ENCODE measurements at places on chromosomes 16 and 17.

- DNase-seq = no peak
Observed at GRCh38 chr17:9906616-9907015, 1.5 kb upstream of the RCVRN start.

DNA sequence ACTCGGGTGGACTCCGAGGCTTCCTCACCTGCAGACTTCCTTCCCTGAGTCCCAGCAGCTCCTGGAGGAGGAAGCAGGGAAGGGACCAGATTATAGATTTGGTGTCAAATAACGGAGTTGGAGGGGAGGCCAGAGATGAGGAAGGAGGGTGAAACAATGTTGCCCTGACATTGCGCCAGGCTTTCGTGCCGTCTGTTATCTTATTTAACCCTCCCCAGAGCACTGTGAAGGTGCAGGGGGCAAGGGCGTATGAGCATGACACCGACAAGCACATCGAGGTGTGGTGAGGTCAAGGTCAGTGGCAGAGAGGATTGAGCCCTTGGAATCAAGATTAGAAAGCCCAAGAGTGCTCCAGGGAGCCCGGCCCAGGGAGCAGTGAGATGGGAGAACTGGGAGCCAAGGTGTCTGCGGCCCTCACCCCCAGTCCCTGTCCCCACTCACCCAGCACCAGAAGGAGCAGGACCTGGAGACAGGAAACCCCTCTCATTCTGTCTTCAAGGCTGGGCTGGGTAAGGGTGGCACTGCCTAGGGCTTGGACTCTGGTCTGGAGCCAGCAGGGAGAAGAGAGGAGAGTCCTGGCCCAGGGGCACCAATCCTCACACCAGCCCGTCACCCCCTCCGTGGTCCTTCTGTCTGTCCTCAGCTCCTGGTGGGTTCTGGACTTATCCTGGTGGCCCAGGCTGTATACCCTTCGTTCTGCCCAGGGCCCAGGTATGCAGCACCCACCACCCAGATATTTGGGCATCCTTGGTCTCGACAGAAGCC, 1.1 kb downstream of the PRSS33 start:
- DNase-seq = no peak

DNA sequence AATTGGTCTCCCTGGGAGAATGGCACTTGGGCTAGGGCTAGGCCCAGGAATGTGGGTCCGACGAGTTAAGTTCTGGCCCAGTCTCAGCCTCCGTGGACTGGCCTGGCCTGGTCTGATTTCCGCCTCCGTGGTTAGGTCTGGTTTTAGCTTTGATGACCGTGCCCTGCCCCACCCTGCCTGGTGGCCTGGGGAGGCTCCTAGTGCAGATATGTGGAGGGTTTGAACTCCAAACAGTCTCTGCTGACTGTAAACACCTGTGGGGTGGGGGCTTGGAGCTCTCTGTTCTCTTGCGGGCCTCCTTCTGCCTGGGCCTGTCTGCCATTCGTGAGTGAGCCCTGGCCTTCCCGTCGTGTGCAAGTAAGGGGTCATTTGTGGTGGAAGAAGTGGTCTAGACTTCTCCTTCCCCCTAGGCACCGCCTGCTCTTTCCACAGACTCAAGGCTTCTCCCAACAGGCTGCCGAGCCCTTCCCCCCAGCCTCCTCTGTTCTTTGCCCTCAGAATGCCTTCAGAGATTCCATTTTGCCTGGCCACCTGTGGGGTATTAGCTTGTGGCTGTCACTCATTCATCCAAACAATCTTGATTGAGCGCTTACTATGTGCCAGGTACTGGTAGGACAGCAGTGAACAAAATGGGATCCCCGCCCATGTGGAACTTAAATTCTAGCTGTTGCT, 1.6 kb downstream of the ATP6V0C start:
- no peak for DNase-seq

DNA sequence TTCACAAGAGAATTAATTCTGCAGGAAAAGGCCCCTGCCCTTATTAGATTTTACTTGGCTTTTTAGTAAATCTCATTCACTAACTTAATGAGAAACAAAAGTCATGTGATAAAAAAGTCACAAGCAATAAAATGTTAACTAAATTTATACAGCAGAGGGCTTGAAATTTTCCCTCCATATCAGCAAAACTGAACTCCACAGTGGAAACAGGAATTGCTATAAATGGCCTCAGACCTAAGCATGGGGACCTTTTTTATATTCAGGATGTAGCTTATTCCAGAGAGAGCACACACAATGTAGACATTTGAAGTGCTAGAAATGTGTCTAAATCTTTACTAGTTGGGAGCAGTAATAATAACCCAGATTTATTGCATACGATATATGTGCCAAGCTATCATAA, 291.5 kb downstream of the C16orf95 start:
- DNase-seq = no peak

DNA sequence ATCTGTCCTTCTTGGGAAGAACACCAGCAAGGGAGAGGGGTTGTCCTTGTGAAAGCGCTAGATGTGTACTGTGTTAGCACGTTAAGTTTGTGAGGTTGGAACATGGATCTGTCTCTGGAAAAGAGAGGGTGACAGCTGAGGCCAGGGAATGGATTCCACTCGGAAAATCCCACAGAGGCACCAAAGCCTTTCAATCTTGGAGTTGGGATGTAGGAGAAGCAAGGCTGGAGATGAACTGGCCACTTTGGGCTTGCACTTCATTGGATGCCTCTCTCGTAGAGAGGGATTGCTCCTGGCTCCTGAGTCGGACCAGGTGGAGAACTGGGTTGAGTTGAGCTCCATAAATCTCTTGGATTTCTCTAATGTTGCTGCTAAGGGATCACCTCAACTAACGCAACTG, 67.2 kb downstream of the CCDC182 start:
- DNase-seq = no peak

GRCh38 chr16:30032083-30032819, 1.2 kb upstream of the TLCD3B start:
- DNase-seq = peak; percentile 59

GRCh38 chr16:87330257-87330624, 13.0 kb upstream of the C16orf95 start:
- no peak for DNase-seq

DNA sequence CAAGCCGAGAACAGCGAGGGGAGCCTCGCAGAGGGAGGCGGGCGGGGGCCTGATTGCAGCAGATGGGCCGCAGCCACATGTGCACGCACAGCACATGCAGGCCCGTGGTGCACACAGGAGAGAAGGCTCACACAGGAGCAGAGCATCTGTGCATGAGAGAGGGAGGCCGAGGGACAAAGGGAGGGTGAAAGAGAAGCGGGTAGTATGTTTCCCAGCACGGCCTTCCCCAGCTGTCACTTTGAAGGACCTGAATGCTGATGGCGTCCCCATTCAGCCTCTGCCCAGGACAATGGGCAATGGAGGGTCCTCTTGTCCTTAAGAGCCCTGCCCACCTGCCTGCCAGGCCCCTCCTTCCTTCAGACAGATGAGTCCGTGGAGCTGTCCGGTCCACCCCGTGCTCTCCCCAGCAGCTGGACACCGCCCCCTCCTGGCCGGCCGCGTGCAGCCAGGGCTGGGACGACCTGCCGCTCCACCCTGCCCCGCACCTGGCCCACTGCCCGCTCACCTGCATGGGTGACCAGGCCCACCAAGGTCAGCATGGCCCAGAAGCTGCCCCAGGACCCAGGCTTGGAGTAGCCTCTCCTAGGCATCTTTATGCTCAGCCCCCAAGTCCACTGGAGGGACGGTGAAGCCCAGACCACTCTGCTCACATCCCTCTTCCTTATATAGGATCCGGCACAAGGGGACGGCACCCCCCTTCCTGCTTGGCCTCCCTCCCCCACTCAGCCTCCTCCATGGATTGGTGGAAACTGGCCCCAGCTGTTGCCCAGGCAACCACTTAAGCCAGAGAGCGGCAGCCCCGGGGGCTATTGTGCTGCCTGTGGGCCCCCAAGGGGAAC, at the start of gene BTBD17:
BTBD17 (minus strand) TSS at position 639 of the 839 bp plus-strand sequence; CDS start at position 590, 49 bp downstream.
- peak; percentile 60 for DNase-seq

DNA sequence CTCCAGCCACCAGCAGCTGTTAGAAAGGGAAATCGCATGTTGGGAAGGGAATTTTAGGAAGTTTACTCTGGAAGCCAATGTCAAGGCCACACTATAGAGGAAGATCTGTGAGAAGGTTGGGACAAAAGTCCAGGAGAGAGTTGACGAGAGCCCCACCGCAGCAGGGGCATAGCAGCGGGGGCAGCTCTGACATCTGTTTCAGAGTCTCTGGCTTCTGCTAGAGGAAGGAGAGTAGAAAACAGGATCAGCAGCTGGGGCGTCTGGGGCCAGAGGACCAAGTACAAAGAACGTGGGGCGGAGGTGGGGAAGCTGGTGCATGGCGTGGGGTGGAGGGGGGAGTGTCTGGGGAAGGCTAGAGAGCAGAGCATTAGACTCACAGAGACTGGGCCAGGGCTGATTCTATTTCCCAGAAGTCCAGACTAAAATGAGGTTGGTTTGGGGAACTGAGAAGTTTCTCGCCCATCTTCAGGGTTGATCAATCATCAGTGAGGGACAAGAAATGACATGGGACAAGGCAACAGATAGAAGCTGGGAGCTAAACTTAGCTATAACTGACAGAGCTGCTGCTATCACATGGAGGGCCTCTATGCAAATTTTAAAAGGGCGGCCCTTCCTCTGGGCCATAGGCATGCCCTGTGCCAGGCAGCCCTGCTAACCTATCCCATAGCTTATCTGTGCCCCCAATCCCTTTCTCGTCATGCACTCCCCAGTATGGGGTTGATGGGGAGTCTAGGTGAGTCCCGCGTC, 1.2 kb downstream of the RABEP2 start:
- DNase-seq = no peak

- no peak for DNase-seq
Observed at GRCh38 chr16:74769586-74770190, 4.9 kb downstream of the FA2H start.

DNA sequence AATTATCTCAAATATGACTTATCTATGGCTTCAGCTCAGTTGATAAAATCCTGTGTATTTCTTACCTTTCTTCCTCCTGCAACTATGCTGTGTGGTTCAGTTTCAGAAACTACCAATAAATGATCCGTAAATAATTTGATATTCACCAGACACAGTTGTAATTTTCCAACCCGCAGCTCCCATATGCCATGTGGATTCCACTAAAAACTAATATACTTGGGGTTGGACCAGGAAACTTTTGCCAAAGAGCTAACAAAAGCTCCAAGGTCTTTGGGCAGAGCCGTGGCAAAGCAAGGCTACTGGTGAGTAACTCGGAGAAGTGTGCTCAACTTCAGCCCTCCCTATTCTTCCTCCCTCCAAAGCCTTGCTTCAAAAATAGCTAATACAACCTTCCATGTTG, 2.3 kb upstream of the CHST6 start:
- no peak for DNase-seq

GRCh38 chr17:73064084-73064938, 28.2 kb downstream of the SLC39A11 start:
- DNase-seq = no peak

DNA sequence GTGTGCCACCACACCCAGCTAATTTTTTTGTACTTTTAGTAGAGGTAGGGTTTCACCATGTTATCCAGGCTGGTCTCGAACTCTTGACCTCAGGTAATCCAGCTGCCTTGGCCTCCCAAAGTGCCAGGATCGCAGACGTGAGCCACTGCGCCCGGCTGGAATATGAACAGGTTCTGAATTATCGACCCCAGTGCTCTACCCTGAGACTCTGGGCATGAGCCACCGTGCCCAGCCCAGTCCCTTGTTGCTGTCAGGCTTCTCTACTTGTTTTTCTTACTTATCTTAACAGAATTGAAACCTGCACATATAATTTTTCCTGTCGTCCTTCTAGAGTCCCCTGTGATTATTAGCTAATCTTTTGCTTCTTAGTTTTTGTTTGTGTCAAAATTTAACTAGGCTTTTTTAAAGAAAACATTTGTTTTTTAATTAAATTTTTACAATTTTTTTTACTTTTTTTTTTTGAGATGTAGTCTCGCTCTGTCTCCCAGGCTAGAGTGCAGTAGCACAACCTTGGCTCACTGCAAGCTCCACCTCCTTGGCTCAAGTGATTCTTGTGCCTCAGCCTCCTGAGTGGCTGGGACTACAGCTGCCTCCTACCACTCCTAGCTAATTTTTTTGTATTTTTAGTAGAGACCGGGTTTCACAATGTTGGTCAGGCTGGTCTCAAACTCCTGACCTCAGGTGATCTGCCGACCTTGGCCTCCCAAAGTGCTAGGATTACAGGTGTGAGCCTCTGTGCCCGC, 66.7 kb downstream of the AP2B1 start:
- DNase-seq = no peak

- DNase-seq = peak; percentile 17
Observed at GRCh38 chr17:55709984-55710383, 12.7 kb downstream of the TMEM100 start.

DNA sequence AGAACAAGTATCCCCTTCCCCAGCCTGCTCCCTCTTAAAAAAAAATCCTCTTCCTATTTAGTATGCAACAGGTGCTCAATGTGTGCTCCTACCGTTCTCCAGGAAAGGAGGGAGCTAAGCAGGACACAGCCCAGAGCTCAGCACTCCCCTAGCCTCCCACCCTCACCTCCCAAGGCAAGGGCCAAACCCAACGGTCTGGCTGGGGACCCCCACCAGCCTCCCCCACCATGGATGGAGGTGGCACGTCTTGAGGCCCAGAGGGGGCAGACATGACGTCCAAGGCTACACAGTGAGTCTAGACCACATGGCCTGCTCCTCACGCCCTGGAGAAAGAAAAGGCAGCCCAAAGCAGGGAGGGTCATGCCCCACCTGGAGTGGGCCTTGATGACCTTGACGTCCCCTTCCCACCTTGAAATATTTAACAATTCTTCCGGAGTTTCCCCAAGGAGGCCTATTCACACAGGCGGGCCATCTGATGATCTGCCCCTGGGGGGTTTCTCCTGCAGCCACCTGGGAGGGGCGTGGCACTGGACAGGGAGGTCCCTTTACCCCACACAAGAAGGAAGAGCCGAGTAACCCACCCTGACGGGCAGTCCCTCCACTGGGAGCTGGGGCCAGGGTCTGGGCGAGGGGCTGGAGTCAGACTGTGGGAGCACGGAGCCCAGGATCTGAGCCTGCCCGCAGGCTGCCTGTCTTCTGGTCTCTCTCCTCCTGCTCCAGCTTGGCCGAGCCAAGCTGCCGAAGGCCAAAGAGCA, 89.4 kb upstream of the CBX4 start:
- no peak for DNase-seq

DNA sequence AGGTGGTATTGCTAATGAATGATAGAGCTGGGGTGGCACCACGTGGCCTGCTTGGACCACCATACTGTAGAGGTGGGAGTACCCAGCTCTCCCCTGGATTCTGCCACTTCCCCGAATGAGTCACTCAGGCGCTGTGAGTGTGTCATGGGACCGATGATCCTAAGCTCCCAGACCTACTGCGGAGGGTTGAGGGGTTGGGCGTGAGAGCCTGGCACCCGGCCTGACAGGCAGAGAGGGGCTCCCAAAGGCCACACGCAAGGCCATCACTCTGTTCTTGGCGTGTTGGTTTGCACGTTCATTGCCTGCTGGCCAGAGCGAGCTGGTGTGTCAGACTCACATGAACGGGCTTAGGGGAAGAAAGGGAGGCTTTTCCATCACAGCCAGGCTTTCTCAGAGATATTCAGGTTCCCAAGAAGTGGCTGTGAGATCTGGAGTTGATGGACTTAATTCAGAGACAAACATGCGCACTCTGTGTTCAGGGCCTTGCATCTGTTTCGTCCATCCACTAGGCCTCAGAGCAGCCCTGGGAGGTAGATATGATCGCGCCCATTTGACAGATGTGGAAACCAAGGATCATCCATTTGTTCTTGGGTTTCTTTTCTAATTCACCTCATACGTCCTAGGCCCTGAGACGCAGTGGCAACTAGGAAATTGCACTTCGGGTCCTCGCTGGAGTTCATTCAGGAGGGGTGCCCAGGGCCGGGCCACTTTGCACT, 41.4 kb downstream of the CMIP start:
- no peak for DNase-seq
